Effector CD4-positive, alpha-beta T cell (primary cell): ENCODE measurements at places on chromosomes 5 and 9.

DNA sequence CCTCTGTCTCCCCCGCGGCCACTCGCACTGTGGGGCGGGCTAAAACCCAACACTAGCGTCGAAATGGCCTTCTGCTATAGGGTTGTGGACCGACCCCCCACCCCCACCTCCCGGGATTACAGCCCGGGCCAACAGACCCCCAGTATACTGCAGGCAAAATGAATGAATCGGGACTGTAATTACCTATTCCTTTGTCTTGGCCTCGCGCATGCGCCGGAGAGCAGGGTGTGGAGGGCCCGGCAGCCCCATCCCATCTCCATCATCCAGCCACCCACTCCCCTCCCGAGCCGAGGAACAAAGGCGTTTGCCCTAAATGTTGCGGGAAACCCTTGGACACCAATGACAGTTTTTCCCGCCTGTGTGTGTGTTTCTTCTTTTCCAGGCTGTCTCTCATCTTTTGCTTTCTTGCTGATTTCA, 1.6 kb downstream of the BASP1 start:
- no peak for DNase-seq

DNA sequence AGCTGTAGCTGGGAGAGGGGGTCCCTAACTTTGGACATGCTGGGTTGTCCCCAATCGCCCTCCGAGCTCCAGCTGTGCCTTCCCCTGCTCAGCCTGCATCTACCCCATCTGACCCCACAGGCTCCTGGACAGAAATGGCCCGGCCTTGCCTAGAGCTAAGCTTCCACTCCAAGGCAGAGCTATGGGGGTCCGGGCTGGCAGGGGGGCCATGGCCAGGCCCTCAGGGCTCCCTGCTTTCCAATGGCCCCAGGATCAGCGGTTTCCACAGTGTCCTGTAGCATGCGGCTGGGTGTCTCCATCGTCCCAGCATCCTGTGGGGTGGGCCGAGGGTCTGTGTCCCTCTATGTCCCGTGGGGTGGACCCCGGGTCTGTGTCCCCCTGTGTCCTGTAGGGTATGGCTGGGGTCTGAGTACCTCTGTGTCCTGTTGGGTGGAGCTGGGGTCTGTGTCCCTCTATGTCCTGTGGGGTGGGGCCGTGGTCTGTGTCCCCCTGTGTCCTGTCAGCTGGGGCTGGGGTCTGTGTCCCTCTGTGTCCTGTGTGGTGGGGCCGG, 130.6 kb downstream of the RXRA start:
- no peak for DNase-seq

- no peak for DNase-seq
Measured at GRCh38 chr9:83327750-83328622, 210.2 kb downstream of the FRMD3 start.

- no peak for DNase-seq
Measured at GRCh38 chr5:178180141-178180863, 6.9 kb downstream of the GMCL2 start.

GRCh38 chr9:97638666-97639065, 5.0 kb downstream of the NCBP1 start:
- DNase-seq: no peak

- DNase-seq: no peak
Measured at GRCh38 chr5:122145906-122146305, 16.6 kb downstream of the ZNF474 start.

- no peak for DNase-seq
Measured at GRCh38 chr5:172816925-172817562, 17.0 kb upstream of the ERGIC1 start.

DNA sequence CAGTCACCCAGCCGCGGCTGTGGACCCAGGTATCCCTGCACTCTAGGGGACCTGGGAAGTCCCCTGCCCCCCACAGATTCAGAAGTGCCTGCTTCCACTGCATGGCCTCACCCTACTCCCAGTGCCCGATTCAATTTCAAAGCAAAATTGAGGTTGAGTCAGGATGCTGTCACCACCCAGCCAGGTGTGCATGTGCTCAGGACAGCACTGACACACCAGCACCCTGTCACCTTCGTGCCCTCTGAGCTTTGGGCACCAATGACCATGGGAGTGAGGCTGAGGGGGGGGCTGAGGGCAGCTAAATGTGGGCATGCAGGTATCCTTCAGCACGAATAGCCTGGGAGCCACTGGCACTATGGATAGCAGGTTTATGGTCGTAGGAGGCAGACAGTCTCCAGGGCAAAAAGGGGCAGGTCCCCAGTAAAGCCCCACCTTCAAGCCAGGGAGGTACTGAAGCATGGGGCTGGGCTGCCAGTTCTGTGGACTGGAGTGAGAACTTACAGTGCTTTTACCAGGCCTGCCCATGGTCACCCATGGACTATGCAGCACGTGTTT, 1151.6 kb upstream of the CDH6 start:
- DNase-seq: no peak

DNA sequence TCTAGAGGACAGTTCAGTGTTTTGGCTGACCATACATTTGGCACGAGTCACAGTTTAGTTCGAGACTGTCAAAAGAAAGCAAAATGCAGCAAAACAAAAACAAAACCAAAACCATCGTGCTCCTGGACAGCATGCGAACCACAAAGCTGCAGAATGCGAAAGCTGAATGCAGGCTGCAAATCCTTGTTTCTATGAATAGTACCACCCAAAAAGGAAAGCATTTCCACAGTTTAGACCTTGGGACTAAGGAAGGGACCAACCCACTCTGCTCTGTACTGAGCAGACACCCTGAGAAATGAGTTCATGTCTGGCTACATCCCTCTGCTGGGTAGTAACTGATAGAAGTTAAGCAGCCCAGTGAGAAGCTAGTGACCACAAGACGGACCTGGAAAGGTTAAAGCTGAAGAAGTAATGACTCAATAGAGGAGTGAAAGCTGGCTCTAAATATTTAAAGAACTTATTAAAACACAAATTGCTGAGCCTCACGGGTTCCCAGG, 3.9 kb downstream of the GCNT4 start:
- DNase-seq: no peak

DNA sequence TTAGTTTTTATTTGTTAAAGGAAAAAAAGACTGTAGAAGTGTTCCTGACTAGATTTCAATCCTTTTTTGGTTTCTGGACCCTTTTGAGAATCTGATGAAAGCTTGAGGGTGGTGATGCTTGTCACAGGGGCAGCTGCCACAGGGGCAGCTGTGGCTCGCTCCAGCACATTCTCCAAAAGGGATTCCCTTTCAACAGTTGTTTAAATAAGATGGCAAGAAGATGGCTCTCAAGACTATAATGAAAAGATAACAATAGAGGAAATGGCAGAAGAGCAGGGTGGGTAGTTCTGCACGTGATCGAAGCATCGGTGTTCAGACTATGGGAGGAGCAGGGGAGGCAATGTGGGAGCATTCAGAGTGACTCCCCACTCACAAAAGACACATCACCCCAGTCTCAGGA, 46.5 kb upstream of the TNFAIP8 start:
- no peak for DNase-seq

DNA sequence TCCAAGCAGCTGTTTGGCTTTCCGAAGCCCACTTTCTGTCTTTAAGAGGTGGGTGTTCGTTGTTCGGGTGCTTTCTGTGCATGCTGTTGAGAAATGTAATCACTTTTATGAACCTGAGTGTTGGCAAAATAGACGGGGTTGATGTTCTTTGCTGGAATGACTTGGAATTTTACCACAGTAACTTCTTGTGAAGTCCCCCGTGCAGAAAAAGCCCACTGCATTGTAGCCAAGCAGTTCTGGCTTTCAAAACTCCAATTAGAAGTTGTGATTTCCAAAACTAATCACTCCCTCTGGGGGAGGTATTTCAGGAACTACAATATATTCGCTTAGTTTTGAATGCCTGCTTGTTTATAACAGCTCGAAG, 111.1 kb downstream of the PAM start:
- no peak for DNase-seq

GRCh38 chr9:131271506-131271931, 4.8 kb downstream of the FAM78A start:
- no peak for DNase-seq

DNA sequence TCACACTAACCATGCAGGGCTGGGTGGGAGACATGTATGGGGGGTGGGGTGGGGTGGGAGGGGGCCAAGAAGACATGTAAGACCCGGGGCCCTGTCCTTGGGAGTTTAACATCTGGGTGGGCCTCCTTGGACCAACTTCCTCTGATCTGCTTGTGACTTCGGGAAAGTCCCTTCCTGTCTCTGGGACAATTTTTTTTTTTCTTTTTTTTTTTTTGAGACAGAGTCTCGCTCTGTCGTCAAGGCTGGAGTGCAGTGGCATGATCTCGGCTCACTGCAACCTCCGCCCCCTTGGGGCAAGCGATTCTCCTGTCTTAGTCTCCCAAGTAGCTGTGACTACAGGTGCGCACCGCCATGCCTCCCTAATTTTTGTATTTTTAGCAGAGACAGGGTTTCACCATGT, 23.8 kb upstream of the IER5L start:
- no peak for DNase-seq

- no peak for DNase-seq
Measured at GRCh38 chr5:40276426-40277102, 403.2 kb upstream of the PTGER4 start.

GRCh38 chr5:910769-911160, 18.1 kb downstream of the TRIP13 start:
- DNase-seq: no peak

DNA sequence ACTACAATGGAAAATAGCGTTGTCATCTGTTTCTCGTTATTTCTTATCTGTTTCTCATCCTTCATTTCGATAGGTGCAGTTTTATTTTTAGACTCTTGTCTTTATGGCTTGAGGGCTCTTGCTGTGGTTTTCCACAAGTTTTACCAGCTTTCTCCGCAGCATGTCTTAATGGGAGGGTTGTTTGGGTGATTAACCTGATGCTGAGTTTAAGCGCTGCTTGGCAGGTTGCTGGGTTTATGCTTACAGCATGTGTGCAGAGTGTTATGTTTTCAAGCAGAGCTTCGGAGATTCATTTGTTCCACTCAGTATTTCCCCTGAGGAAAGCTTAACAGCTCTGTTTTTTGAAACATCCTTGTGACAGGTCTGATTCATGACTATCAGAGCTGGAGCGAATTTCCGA, 154.0 kb downstream of the SLC12A2 start:
- no peak for DNase-seq

DNA sequence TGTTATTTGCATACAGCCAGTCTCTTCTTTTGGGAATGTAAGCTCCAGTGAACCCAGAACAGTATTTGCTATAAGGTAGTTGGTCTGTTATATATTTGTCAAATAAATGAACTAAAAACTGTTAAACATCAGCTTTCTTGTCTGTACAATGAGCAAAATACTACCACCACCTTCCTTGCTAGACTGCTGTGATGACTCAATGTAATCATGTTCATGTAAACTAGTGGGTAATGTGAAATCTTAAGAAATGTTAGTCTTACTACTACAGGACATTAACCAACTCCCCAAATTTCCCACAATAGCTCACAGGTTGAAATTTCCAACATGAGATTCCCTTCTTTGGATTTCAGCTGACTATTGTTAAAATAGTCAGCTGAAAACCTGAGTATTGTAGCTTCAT, 176.1 kb downstream of the TRPM3 start:
- DNase-seq: no peak

DNA sequence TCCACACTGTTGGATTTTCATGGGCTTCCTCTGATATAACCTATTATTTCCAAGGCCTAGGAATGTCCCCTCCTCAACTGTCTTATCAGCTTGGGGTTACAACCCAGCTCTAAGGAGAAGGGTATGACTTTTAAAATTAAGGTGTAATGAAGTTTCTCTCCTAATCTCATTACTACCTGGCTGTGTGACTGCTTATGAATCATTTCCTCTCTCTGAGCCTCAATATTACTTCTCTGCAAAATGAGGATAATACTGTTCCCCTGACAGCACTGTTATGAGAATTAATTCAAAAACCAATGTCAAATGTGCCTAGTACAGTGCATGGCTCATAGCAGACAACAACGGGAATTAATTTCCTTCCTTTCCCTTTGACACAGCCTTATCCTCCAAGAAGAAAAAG, 118.9 kb downstream of the NR6A1 start:
- DNase-seq: no peak

DNA sequence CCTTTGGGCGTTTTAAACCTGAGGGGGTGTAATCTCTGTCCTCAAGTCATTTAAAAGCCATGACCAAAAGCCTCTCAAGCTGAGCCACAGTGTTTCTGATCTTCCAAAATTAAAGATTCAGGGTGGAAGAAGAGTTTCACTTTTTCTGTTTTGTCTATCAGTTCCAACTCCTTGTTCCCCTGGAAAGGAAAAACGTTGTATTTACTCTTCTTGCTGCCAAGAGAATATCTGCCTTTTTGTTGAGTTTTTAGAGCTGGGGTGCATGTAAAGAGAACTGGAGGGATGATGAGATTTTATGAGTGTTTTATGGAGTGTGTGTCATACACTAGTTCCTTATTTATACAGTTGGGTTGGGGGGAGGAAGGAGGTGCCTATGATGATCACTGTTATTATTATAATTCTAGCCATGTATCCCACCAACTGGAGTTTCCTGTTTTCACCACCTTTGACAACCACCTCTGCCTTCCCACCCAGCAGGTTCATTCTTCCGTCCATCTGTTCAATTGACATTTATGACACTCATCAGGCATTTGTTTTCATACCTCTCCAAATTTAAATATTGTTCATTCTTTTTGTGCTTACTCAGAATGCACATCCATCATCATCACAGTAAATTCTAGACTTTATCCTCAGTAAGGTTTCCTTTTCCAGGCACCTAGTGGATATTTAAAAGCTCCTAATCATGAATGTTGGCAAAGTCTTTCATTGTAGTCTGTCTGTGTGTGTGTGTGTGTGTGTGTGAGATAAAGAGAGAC, 97.9 kb upstream of the MPDZ start:
- DNase-seq: no peak

DNA sequence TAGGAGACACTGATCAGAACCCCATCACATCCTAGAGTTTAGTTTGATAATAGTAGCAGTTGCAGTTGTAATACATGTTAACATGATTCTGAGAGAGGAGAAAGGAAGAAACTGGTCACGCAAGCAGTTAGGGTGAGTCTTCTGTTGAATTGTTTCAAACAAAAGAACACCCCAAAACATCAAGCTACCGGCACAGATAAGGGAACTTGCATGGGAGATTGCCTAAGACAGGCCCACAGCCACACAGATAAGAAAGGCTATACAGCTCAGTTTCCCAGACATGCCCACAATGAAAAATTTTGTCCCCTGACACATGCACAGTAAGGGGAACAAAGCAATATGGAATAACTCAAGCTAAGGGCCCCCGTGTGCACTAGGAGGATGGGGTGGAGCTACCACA, 15.9 kb downstream of the HSPB3 start:
- no peak for DNase-seq

DNA sequence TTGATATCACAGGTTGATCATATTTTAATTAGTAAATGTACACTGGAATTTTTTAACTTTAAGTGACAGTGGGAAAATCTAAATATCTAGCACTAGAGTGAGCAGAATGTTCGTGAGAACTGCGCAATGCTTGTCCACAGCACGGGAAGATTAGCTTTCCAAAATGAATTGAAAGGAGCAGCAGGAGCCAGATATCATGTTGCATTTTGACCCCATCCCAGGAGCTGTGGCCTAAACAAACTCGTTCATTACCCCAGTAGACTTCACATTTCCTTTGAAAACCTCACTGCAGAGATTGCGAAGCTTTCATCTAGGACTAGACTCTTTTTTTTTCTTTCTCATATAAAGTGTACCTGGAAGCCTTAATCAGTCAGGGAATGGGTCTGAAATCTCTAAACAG, 525.8 kb downstream of the CTNND2 start:
- DNase-seq: no peak

GRCh38 chr5:55626790-55627189, 85.3 kb downstream of the SLC38A9 start:
- no peak for DNase-seq

GRCh38 chr9:136690806-136691261, 3.6 kb upstream of the AGPAT2 start:
- DNase-seq: no peak
